SJCRH30 (cell line): ENCODE measurements at places on chromosomes 2 and 18.

- DNase-seq: no peak
- H3K4me1 ChIP-seq: peaks cover 15% of the 10 kb centered on the region
- H3K27me3 ChIP-seq: no peaks in the 10 kb centered on the region
- H3K4me3 ChIP-seq: no peak overlapping the region
- no peak overlapping the region for H3K27ac ChIP-seq
Measured at GRCh38 chr2:134405611-134406081, 151.8 kb downstream of the MGAT5 start.

DNA sequence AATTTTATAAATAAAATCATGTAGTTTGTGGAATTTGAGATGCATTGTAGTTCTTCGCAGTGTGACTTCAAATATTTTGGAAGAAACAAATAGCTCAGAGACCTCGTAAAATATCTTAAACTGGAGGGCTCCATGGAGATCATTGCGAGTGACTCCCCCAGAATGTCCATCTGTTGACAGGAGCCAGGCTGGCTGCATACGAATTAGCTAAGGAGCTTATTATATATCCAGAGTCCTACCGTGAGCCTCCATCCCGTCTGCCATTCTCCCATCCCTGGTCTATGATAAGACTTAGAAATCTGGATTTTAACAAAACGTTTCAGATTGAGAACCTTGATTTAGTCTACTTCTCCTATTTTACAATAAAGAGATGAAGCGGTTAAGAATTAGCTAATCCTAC is 80.2 kb downstream of the MSH2 start:
- no peaks in the 10 kb centered on the region for H3K27me3 ChIP-seq
- H3K4me3 ChIP-seq: no peak overlapping the region
- no peak for DNase-seq
- peaks cover 56% of the 10 kb centered on the region for H3K36me3 ChIP-seq
- no peaks in the 10 kb centered on the region for H3K4me1 ChIP-seq

GRCh38 chr2:85265304-85265703 is 62.5 kb downstream of the TGOLN2 start:
- H3K4me3 ChIP-seq: no peak overlapping the region
- H3K27me3 ChIP-seq: no peaks in the 10 kb centered on the region
- peaks cover 44% of the 10 kb centered on the region for H3K4me1 ChIP-seq
- DNase-seq: peak; percentile 58
- H3K36me3 ChIP-seq: peaks cover 5% of the 10 kb centered on the region; the same call in 1 of the 2 replicates
- H3K27ac ChIP-seq: peak overlapping the region; percentile 85

DNA sequence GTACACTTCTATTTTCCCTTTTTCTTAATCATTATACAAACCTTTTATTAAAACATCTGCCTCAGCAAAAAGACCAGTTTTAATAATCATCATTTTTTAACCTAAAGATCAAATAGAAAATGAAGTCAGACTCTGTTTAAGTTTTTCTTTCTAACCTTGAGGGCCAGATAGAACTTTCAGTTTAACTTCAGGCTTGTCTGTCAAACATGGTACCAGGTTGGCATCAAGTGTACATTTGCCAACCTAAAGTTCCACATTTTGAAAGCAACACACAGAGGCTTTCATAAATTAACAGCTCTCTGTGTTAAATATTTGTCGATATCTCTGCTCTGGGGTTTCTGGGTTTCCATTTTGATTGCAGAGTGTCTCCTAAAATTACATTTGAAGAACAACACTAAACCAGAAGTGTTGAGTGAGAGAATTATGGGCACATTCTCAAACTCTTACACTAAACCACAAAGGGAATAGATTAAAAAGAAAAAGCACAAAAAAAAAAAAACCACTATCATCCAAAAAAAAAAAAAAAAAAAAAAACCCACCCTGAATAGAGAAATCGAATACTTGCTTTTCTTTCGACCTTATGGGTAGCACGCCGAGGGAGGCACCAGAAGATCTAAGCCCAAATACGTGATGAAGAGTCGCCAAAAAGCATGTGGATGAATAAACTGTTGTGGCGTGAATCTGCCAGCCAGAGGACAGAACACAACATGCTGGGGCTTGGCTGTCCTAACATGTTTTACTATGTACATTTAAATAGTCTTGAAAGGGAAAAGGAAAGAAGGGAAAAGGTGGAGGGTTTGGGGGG is 166.2 kb downstream of the TCF4 start:
- no peaks in the 10 kb centered on the region; the same call in 1 of the 2 replicates for H3K4me1 ChIP-seq
- DNase-seq: no peak
- H3K27ac ChIP-seq: no peak overlapping the region
- H3K36me3 ChIP-seq: no peaks in the 10 kb centered on the region
- H3K27me3 ChIP-seq: no peaks in the 10 kb centered on the region

DNA sequence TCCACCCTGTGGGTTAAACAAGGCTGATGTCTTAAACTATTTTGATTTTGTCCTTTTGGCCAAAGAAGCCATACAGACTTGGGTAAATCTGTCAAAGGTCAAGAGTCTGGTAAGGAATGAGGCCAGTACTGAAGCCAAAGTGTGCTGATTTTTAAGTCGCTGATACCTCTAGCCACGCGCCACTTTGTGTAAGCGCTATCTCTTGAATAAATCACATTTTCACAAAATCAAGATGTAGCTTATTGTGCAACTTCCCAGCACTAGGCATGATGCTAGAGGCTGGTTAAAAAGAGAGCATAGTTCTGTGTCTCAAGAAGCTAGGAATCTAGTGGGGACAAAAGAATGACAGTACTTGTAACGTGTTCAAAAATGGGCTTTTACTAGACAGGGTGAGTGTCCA is 510.6 kb upstream of the RAB6C start:
- H3K4me3 ChIP-seq: no peak overlapping the region
- DNase-seq: no peak
- no peaks in the 10 kb centered on the region for H3K4me1 ChIP-seq
- H3K27ac ChIP-seq: no peak overlapping the region
